Activated CD4-positive, alpha-beta T cell treated with anti-CD3 and anti-CD28 coated beads, Interleukin-2, amount 50 U/mL, for 4 hours (primary cell): ENCODE measurements at places on chromosomes 12 and 14.

GRCh38 chr12:106070147-106070546 lies 68.6 kb downstream of the NUAK1 start:
- DNase-seq: no peak

- DNase-seq: no peak
Observed at GRCh38 chr14:52175982-52176502, 91.5 kb upstream of the PTGDR start.

DNA sequence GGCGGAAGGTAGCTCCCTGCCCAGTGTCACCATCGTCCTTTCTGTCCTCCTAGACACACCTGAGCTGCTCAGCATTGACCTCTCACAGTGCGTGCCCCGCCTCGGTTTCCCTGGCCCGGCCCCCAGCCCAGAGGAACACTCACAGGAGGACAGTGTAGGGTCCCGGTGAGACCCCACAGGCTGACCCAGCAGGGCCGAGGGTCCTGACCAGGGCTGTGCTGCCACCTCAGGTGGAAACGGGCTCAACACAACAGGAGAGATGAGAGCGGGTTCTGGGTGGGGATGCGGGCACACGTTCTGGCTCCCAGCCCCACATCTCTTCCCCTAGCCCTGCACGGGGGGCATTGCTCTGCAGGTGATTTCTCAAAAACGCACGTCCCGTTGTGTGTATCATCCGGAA lies 98.1 kb downstream of the PIWIL1 start:
- no peak for DNase-seq

- no peak for DNase-seq
Observed at GRCh38 chr12:48580831-48581230, 11.0 kb upstream of the LALBA start.

- DNase-seq: peak; percentile 17
Observed at GRCh38 chr12:91355150-91356006, 172.8 kb upstream of the DCN start.

- no peak for DNase-seq
Observed at GRCh38 chr12:3545121-3545796, 54.3 kb downstream of the PRMT8 start.

GRCh38 chr14:61925043-61925442 lies 162.8 kb downstream of the SNAPC1 start:
- no peak for DNase-seq

DNA sequence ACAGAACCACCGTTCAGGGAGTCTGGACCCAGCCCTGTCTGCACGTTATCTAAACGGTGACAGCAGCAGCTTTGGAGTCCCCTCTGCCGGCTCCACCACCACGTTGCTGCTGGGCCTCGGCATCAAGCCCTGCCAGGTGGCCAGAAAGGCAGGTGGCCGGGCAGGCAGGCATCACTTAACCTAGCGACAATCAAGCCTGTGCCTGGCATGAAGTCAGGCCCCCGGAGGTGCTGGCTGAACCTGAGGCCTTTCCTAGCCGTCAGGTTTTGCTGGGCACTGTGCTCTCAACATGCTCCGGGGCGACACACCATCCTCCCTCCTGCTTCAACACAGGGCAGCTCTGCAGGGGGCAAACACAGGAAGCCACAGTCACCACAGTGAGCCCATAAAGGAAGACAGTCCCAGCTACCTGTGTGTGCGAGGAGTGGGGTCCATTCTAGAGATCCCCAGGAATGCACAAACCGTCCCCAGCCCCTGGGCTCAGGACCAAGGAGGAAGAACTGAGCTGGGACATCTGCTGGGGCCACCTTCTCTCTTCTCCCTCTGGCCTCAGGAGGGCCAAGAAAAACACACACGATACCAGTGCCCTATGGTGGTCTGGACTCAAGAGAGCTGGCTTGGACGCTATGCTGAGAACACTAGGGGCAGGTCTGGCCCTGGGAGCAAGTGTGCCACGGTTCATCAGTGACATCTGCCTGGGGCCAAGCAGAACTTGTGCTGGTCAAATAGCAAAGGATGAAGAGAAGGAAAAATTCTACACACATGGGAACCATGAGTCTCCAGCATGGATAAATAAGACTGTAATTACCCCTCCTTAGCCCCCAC lies 44.7 kb downstream of the CCDC88C start:
- DNase-seq: no peak

DNA sequence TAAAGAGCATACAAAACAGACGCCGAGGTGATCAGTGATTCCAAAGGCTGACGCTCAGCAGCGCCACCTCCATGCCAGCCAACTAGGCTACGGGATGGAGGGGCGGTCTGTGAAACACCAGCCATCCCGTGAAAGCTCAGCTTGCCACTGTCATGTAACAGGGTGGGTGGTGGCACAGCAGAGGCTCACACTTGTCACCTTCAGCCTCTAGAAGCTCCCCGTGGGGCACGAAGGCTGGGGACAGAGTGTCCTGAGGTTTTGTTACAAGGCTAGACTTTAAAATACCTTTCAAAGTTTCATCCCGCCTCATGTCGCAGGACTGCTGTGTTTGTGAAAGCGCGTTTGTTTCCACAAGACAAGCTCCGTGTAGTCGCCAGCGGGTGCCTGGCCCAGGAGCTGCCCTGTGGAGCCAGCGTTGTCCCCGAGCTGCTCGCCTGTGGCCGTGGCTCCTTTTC lies 20.7 kb downstream of the XRCC3 start:
- DNase-seq: no peak

DNA sequence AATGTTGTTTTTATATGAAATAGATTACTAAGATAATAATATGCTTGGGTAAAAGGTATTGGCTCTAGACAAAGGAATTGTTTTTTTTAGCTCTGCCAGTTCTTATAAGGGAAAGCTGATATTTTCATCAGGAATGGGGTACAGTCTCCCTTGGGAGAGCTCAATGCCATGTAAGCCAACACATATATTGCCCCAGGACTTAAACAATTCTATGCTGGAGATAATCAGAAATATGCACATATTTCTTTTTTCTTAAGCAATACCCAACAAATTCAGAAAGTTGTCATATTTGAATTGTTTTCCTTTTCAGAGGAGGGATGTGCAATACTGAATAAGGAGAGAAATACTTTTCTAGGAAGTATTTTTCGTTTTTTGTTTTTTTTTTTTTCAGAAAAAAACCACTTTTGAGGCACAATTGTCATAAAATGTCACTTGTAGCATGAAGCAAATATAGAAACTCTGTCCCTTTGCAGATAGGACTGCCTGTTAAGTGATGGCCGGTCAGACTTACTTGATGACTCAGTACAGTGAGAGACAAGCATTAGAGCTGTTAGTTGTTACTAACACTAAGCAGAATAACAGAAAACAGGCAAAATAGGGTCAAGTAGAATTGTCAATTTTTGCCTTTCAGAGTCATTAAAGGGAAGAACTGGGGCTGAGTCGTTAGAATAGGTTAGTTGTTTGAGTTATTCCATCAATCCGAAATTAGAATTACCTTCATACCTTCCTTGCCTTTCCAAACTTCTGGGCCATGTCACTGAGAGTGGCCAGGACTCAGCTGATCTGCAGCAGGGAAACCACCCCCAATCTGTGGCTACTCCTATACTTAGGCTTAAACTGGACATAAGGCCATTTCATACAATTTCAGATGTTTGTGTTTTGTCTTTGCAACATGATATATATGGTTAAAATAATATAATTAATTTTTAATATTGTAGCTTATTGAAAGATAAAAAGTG lies 168.1 kb downstream of the SLC38A4 start:
- no peak for DNase-seq

GRCh38 chr12:45212064-45212463 lies 3.8 kb upstream of the ANO6 start:
- no peak for DNase-seq

GRCh38 chr12:98446060-98446459 lies 69.3 kb upstream of the TMPO start:
- no peak for DNase-seq

DNA sequence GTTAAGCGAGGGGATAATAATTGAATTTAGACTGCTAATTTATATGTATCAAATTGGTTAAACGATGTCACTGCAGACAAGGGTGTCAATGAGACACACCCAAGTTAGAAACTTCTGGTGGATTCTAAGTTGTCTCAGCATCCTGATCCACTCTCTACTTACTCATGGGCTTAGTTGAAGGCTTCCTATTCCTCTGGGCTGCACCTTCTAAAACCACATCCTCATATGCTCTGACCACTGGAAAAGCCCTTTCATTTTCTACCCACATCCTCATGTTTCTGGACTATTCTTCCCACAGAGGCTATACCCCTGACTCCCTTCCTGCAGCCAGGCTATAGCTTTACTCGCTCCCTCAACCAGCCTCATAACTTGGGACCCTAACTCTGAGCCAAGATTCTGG lies 493.8 kb downstream of the VRK1 start:
- no peak for DNase-seq

- no peak for DNase-seq
Observed at GRCh38 chr12:110249716-110250225, 31.3 kb upstream of the ATP2A2 start.

- no peak for DNase-seq
Observed at GRCh38 chr14:62807636-62808035, 237.6 kb downstream of the KCNH5 start.

DNA sequence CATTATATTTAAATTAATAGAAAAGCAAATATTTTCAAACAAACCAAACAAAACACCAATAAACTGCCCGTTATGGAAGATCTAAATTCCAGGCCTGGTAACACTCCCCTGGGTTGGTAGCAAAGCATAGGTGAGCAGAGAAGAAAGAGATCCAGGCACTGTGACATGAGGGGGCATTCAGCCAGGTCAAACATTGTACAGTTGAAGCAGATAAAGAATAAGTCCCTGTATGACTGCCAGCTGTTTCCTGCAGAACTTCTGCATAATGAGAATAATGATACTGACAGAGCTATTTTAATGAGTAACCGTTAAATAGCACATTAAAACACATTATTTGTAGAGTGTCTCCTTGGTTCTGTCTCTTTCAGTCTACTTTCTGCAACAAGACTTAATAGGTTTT lies 35.4 kb downstream of the SLC38A1 start:
- no peak for DNase-seq

DNA sequence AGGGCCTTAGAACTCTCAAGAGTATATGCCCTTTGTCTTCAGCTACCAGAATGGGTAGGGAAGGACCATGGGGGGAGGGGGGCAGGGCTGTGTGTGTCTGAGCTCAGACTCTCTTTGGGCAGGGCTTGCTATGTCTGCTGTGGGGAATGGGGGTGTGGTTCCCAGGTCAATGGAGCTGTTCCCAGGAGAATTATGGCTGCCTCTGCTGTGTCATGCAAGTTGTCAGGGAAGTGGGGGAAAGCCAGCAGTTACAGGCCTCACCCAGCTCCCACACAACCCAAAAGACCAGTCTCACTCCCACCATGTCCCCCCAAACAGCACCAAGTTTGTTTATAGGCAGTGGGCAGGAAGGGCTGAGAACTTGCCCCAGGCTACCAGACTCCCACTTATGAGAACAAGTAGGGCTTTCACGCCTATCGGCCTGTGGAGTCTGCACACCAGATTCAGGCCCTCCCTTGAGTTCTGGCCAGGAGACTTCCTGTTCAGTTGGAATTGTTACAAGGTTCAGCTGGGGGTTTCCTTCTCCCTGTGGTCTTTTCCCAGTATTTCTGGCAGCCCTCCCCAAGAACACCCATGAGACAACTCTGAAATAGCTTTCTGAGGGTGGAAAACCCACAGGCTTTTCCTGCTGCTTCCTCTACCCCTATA lies 6.1 kb upstream of the SERPINA11 start:
- DNase-seq: no peak
